ENCODE measurements at places on chromosomes 7 and 10. TPM values are rescaled to one million over a fixed set of nuclear protein-coding genes. Genes with fewer than 3 reads are reported as not detected.

The ACBD7 gene
- 1.2 TPM for total RNA-seq

The OGA gene
- total RNA-seq, result 67.0 TPM

The PROSER2 gene
- total RNA-seq, result 30.9 TPM

The AGK gene
- 31.5 TPM for total RNA-seq

The LRRC4 gene
- not detected for total RNA-seq

The CALCR gene
- 0.05 TPM for total RNA-seq

The XPNPEP1 gene
- total RNA-seq, result 38.9 TPM

The PPP1R17 gene
- total RNA-seq, result not detected

The UCMA gene
- total RNA-seq, result not detected

The STK32C gene
- total RNA-seq, result 41.8 TPM

The ZNF239 gene
- 2.0 TPM for total RNA-seq

The CHCHD1 gene
- 51.9 TPM for total RNA-seq

The C10orf143 gene
- 0.66 TPM for total RNA-seq

The TBC1D12 gene
- total RNA-seq, result 5.9 TPM

The NKX1-2 gene
- total RNA-seq, result not detected

The H2AZ2 gene
- total RNA-seq, result 206 TPM

The LAMB1 gene
- 118 TPM for total RNA-seq

The CADPS2 gene
- total RNA-seq, result 0.03 TPM

The ARMH3 gene
- total RNA-seq, result 11.5 TPM

The SMIM30 gene
- total RNA-seq, result 28.0 TPM

The CYP3A7 gene
- not detected for total RNA-seq

The KAZALD1 gene
- total RNA-seq, result 2.9 TPM

The PLAU gene
- total RNA-seq, result 87.2 TPM

The VAX1 gene
- 1.5 TPM for total RNA-seq

The ANKIB1 gene
- 29.6 TPM for total RNA-seq

The LBX1 gene
- total RNA-seq, result not detected

The CCDC172 gene
- not detected for total RNA-seq

The STEAP4 gene
- 0.06 TPM for total RNA-seq

The TRIM50 gene
- not detected for total RNA-seq

The EEPD1 gene
- total RNA-seq, result 58.3 TPM

The PRR15 gene
- total RNA-seq, result 5.0 TPM

The SAMD9L gene
- 0.45 TPM for total RNA-seq

The LEP gene
- total RNA-seq, result not detected

The SPDYE1 gene
- total RNA-seq, result not detected

The NRP1 gene
- total RNA-seq, result 87.4 TPM

The SPDYE6 gene
- not detected for total RNA-seq

The GIMAP4 gene
- total RNA-seq, result not detected

The AKR1D1 gene
- total RNA-seq, result 0.08 TPM

The ZNF777 gene
- total RNA-seq, result 22.4 TPM

The PAX2 gene
- total RNA-seq, result 0.18 TPM

The COMMD3 gene
- 44.5 TPM for total RNA-seq

The ITPRIP gene
- 73.5 TPM for total RNA-seq

The SLC39A12 gene
- total RNA-seq, result not detected

The KCNH2 gene
- 5.7 TPM for total RNA-seq

The GIMAP2 gene
- not detected for total RNA-seq

The NME8 gene
- total RNA-seq, result not detected

The SEMA4G gene
- 9.2 TPM for total RNA-seq

The SH3PXD2A gene
- 0.60 TPM for total RNA-seq

The BBIP1 gene
- total RNA-seq, result 36.3 TPM

The ETV1 gene
- 2.1 TPM for total RNA-seq

The FAM25G gene
- total RNA-seq, result not detected

The WDR91 gene
- total RNA-seq, result 7.4 TPM
